Astrocyte (in vitro differentiated cells and primary cell): ENCODE measurements at places on chromosomes 6 and 20.
A peak's percentile ranks its signal among the peaks of the same experiment; 100 is the strongest.

DNA sequence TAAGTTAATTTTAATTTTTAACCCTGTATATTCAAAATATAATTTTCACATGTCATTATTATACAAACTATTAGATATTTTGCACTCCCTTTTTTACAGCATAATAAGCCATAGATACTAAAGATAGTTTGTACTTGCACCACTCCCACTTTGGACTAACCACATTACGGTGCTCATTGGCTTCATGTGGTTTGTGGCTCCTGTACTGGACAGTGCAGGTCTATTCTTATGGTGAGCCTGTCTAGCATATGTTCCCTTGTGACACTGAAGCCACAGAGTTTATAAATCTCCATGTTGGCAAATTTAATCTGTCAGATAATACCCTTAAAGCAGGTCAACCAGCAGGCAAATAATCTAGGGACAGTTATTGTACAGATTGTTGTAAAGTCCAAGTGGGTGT is 354.4 kb upstream of the KCNQ5 start:
- no peak for DNase-seq

DNA sequence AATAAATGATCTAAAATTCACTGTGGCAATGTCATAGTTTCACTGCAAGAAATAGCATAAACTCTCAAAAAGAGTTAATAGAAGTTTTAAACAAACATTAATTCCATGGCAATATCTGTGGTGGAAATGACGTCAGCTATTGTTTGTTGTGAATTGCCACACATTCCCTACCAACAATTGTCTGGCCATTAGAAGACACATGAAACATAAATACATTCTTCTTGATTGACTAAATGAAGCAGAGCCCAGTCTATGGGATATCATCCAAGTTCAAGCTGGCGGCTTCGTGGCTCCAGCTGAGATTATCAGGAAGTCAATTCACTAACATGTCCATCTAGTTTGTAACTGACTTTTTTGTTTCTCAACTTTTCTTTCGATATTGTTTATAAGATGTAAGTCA is 369.0 kb downstream of the ARHGAP18 start:
- DNase-seq = peak; percentile 87

- DNase-seq = no peak
Measured at GRCh38 chr6:28335040-28335563, 846 bp downstream of the ZSCAN31 start.

- DNase-seq = no peak
Measured at GRCh38 chr6:133499662-133500061, 258.5 kb downstream of the EYA4 start.

DNA sequence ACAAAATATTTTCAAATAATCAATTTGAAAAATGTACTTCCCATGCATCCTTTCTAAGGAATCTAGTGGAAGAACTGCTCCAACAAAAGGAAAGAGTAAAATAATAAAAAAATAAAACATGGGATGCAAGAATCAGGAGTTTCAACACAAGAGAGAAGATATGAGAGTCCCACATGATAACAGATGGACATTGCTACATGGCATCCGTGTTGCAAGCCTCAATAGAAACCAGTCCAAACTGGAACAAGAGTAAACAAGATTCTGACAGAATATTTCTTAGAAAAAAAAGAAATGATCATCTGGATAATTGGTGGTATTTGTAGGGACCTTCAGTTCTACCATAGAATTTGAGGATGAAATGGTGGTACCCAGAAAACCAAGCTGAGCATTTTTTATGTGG is 186.8 kb downstream of the FRK start:
- no peak for DNase-seq
